ENCODE measurements at places on chromosomes 5 and 9. TPM values are rescaled to one million over a fixed set of nuclear protein-coding genes. Genes with fewer than 3 reads are reported as not detected.

CDKN2AIPNL gene
- total RNA-seq = 28.7 TPM

PCDHB3 gene
- 5.4 TPM for total RNA-seq

DIPK1B gene
- 40.8 TPM for total RNA-seq

GRCh38 chr9:88045686-88046085 lies 71.4 kb upstream of the CDK20 start:
- no peak for DNase-seq

DNA sequence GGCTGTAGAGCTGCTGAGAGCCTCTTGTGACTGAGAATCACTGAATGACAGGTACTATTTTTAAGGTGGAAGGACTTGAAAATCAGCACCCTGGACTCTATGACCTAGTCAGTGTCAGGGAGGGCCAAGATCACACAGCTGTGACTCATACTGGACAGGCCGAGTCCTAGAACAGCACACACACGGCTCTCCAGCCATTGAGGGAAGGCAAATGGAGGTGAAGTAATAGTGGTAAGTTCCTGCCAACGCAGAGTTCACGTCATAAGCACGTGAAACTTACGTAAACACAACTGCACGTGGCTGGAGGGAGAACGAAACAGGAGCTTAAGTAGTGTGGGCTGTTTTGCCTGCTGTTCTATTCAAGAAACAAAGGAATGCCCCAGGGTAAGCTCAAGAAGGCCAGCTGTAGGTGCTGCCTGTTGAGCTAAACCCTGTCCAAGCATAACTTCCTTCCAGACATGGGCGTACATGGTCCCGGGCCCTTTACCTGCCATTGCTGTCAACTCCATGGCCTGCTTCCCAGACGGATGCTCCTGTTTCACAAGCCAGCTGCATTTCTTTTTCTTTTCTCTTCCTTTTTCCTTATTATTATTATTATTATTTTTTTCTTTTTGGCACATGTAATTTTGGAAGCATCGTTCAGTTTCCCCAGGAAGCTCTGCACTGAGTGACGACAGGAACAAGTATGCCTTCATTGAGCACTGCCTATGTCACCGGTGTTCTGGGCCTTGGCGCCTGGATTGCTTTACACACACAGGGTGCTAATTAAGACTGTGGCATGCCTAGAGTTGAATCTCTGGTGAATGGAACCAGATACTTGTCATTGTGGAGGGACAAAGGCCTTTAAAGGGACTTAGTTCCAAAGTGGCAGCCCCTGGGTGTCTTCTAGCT lies 10.2 kb upstream of the LCP2 start:
- DNase-seq = no peak

- DNase-seq = no peak
Observed at GRCh38 chr5:178330791-178331404, 98.3 kb upstream of the PHYKPL start.

DNA sequence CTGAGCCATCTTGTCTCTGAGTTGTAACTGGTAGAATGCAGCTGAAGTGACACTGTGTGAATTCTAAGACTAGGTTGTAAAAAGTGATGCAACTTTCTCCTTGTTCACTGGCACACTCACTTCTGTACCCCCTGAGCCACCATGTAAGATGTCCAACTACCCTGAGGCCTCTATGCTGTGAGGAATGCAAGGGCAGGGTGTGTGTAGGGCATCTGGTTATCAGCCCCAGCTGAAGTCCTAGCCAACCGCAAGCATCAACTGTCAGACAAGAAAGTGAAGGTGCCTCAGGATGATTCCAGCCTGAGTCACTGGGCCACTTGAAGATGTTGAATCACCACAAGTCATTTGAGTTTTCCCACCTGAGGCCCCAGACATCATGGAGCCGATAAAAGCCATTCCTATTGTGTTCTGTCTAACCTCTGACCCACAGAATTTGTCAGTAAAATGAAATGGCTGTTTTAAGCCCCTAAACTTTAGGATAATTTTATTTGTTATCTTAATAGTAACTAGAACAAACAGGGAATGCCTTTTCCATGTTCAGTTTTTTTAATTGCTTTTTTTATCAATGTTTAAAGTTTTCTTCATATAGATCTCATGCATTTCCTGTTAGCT lies 18.7 kb upstream of the RHOBTB3 start:
- DNase-seq = no peak

All from type B pancreatic cell (in vitro differentiated cells).